ENCODE measurements at places on chromosomes 13 and 19.

DNA sequence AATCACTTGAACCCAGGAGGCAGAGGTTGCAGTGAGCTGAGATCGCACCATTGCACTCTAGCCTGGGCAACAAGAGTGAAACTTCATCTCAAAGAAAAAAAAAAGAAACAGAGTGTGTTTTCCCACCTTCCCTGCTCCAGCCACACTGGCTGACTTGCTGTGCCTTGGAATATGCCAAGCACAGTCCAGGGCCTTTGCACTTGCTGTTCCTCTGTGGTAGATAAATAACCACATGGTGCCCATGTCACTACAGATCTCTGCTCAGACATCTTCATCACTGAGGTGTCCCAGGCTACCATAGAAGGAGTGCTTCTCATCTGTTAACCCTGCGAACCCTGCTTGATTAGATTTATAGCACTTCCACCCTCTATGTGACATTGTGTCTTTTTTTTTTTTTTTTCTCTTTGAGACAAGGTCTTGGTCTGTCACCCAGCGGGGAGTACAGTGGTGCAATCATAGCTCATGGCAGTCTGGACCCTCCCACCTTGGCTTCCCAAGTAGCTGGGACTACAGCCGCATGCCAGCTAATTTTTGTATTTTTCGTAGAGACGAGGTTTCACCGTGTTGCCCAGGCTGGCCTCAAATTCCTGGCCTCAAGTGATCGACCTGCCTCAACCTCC lies 10.4 kb downstream of the SMARCA4 start:
- DNase-seq = no peak

GRCh38 chr19:19615086-19615485 lies 3.4 kb downstream of the PBX4 start:
- DNase-seq = no peak

- no peak for DNase-seq
Observed at GRCh38 chr13:110244071-110244830, 62.7 kb downstream of the COL4A1 start.

GRCh38 chr13:79314652-79315051 lies 91.4 kb downstream of the RBM26 start:
- no peak for DNase-seq

DNA sequence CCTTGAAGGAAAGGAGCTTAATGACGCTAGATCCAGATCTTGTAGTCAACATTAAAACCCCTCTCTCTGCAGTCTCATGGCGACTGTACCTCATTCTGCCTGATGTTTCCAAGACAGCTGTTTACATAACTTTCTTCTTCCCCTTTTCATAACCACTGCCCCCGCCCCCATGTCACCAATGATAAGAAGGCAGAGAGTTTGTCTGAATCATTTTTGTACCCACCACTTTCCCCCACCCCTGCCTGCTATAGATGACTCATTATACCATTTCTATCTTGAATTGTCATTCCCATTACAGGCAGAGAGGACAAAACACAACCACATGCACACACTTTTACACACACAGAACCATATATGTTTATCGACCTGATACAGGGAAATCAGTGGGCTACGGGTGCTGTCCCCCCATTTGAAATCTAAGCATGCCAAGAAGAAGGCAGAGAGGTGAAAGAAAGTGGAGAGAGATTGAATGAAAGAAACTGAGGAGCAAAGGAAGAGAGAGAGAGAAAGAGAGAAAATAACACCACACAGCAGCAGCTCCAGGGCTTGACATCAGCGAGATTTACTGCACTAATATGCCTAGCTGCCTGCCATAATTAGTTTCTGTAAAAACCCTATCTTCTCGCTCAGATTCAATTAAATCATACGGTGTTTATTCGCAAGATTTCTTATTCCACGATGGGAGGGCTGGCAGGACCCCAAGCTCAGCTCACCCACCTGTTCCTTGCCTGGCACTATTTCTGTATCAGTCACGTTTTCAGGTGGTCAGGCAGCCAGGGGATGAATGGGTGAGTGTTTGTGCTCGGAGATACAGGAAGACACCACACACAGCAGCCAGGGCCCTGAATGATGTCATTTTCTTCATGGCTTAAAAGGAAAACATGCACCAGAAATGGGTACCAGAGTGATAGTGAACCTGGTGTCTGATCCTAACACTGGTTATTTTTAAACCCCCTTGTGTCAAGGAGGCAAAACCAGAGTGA lies 114.3 kb upstream of the SERP2 start:
- no peak for DNase-seq

GRCh38 chr13:85347251-85347650 lies 452.0 kb downstream of the SLITRK6 start:
- no peak for DNase-seq

DNA sequence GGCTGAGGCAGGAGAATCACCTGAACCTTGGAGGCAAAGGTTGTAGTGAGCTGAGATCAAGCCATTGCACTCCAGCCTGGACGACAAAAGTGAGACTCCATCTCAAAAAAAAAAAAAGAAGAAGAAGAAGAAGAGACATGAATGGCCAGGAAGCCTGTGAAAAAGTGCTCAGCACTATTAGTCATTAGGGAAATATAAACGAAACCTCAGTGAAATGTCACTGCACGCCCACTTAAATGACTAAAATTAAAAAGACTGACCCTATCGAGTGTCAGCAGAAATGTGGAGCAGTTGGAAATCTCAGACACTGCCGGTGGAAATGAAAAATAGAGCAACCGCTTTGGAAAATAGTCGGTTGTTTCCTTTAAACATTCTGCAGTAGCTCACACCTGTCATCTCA lies 5.5 kb upstream of the TYROBP start:
- no peak for DNase-seq

GRCh38 chr19:2227415-2228156 lies 8.5 kb downstream of the PLEKHJ1 start:
- DNase-seq = no peak

DNA sequence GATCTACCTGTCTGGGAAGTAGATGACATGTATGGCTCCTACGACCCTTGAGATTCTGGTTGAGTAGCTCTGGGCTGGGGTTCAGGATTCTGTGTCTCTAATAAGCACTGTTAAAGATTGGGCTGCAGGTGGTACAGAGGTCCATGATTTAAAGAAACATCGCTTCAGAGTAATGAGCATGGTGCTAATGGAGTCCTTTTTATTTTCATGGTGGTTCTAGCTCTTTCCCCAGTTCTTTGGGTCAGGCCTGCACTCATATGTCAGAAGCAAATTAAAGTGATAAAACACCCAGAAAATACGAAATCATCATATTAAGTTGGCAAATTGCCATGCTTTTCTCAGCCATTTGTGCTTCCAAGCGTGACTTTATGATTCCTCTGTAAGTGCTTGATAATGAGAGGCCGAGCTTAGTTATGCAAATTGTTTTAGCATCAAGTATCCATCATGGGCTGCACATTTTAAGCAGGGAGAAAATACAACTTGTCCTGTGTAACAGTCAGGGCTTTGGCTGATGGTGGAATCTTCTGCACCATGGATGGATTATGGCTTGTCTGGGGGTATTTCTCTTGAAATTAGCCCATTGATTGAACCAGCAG lies 45.1 kb downstream of the MTUS2 start:
- no peak for DNase-seq

- no peak for DNase-seq
Observed at GRCh38 chr19:36196249-36196648, 18.2 kb downstream of the ZNF565 start.

- DNase-seq = no peak
Observed at GRCh38 chr13:99435998-99436397, 65.3 kb upstream of the TM9SF2 start.

- no peak for DNase-seq
Observed at GRCh38 chr19:56969156-56969555, 128.6 kb upstream of the PEG3 start.

DNA sequence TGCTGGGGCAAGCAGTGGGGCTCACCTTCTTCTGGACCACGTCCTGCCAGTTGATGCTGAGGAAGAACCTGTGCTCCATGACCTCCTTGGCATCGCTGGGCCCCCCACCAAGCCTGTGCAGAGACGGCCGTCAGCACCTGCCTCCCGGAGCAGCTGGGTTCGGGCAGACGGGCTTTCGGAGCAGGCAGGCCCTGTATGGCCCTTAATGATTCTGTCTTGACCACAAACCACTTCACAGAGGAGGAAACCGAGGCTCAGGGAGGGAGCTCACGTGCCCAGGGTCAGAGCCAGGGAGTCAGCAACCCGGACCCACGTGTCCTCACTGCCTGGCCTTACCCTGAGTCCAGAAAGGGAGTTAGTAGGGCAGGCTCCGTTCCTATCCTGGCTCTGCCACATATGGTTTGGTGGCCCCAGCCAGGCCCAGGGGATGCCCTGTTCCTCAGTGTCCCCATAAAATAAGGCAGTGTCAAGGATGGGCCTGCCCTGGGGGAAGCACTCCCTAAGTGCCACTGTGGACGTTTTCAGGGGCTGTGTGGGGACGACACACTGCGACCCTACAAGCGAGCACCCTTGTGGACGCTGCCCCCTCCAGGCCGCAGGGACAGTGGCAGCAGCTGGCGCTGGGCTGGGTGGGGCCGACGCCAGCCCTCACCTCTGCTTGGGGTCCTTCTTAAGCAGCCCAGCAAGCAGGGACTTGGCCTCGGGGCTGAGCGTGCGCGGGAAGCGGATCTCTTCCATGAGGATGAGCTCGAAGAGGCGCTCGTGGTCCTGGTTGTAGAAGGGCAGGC lies 8.9 kb upstream of the CCNP start:
- no peak for DNase-seq

Data from right kidney (tissue), 9 donors.